ENCODE measurements at places on chromosomes 7 and 10.

GRCh38 chr10:95456516-95456915, 104.7 kb downstream of the SORBS1 start:
- no peak for DNase-seq

DNA sequence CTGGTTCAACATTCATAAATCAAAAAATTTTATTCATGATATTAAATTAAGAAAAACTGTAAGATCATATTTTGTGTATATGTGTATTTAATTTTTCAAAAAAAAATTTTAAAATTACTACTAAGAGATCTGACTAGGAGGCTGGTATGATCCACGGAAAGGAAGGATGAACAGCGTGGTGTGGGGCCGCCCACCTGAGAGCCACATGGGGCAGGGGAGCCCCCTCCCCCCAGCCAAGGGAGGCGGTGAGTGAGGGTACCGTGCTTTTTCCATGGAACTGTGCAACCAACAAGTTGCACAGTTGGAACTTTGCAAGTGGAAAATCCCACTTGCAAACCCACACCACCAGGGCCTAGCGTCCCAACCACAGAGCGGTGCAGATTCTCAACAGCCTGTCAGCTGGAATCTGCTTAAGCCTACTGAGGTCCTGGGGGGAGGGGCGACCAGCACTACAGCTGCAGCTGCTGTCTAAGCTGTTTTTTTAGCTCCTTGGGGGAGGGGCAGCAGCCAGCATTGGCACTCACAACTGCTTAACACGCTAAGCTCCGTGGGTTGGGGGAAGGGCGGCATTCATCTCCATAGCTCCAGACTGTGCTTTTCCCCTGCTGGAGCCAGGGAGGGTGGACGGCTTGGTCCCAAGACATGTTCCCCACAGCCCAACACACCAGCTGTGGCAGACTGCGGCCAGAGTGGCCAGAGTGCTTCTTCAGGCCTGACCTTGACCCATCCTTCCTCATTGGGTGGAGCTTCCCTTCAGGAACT, 94.2 kb upstream of the IGFBP3 start:
- no peak for DNase-seq

- DNase-seq: no peak
These were observed 547.7 kb upstream of the GALNT17 start for GRCh38 chr7:70583965-70584883.

GRCh38 chr10:114754445-114755320, 66.9 kb upstream of the FHIP2A start:
- DNase-seq: no peak
